Endodermal cell (in vitro differentiated cells): ENCODE measurements at places on chromosomes 4 and X. TPM values are rescaled to one million over a fixed set of nuclear protein-coding genes. Genes with fewer than 3 reads are reported as not detected.
A peak's percentile ranks its signal among the peaks of the same experiment; 100 is the strongest.

DNA sequence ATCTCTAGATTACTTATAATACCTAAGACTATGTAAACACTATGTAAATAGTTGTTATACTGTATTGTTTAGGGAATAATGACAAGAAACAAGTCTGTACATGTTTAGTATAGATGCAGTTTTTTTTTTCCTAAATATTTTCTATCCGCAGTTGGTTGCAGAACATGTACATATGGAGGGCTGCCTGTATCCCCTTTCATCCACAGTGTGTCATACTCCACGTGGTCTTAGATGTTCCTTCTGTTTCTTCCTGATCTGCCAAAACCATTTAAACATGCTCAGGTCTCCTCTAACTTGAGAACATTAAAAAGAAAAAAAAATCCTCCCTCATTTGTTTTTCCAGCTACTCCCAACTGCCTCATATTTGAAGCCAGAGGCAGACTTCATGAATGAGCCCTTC is 14.0 kb downstream of the OCIAD1 start:
- no peak overlapping the region for H3K4me3 ChIP-seq
- DNase-seq, result no peak
- H3K27me3 ChIP-seq, result no peaks in the 10 kb centered on the region
- H3K4me1 ChIP-seq, result no peaks in the 10 kb centered on the region

- no peak overlapping the region for H3K4me3 ChIP-seq
- peaks cover 18% of the 10 kb centered on the region for H3K27me3 ChIP-seq
- no peaks in the 10 kb centered on the region for H3K36me3 ChIP-seq
- H3K27ac ChIP-seq, result no peak overlapping the region
- no peak for DNase-seq
- peaks cover 6% of the 10 kb centered on the region for H3K4me1 ChIP-seq
These were observed 44.9 kb downstream of the CCNG2 start for GRCh38 chr4:77201857-77202256.

The ATP8A1 gene
- total RNA-seq, result 17.9 to 21.1 TPM (median 18.4 TPM) in 3 replicates

The TMEM164 gene
- total RNA-seq, result 14.2 to 30.4 TPM (median 23.4 TPM) in 3 replicates

GRCh38 chr4:114036426-114036825 is 57.0 kb upstream of the ARSJ start:
- no peak overlapping the region for H3K27ac ChIP-seq
- DNase-seq, result no peak
- H3K4me3 ChIP-seq, result no peak overlapping the region
- H3K36me3 ChIP-seq, result no peaks in the 10 kb centered on the region
- no peaks in the 10 kb centered on the region for H3K4me1 ChIP-seq
- no peaks in the 10 kb centered on the region for H3K27me3 ChIP-seq

The SHROOM4 gene
- total RNA-seq, result 14.8 and 17.7 TPM in 2 replicates

The DMRTC1 gene
- total RNA-seq, result 0.31 to 0.36 TPM in 2 of 3 replicates, not detected in the other

GRCh38 chr4:103719830-103720207 is at the start of gene TACR3:
TSS of gene TACR3 (minus strand) at chr4:103719985. CDS start at chr4:103719675, 310 bp downstream.
- H3K27me3 ChIP-seq, result peaks cover 37% of the 10 kb centered on the region
- DNase-seq, result no peak
- H3K4me1 ChIP-seq, result no peaks in the 10 kb centered on the region
- no peak within 1 kb of the TSS for H3K27ac ChIP-seq
- peak within 1 kb of the TSS; percentile 88 for H3K4me3 ChIP-seq
- H3K36me3 ChIP-seq, result no peaks in the 10 kb centered on the region

DNA sequence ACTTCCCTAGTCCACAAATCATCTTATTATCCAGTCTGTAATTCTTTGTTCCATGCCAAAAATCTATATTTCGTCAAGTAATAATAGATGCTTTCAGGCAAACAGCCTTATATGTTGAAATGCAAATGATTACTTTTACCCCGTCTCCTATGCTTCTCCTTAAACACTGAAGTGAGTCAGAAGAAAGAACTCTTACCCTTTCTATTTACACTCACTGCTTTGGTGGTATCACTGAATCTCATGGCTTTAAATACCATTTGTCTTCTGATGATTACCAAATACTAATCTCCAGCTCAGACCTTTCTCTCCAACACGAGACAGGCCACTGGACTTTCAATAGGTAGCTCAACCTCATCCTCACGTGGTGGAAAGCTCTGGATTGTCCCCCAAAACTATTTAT is 558.1 kb downstream of the IL1RAPL1 start:
- no peaks in the 10 kb centered on the region for H3K27me3 ChIP-seq
- H3K4me1 ChIP-seq, result no peaks in the 10 kb centered on the region
- H3K4me3 ChIP-seq, result no peak overlapping the region
- no peaks in the 10 kb centered on the region for H3K36me3 ChIP-seq
- no peak for DNase-seq
- H3K27ac ChIP-seq, result no peak overlapping the region

- H3K4me3 ChIP-seq, result no peak overlapping the region
- no peak overlapping the region for H3K27ac ChIP-seq
- H3K27me3 ChIP-seq, result no peaks in the 10 kb centered on the region
- H3K4me1 ChIP-seq, result no peaks in the 10 kb centered on the region
- H3K36me3 ChIP-seq, result no peaks in the 10 kb centered on the region
These were observed 219.0 kb upstream of the DKK2 start for GRCh38 chr4:107255114-107255513.

GRCh38 chr4:94304365-94304971 is 38.2 kb downstream of the HPGDS start:
- H3K36me3 ChIP-seq, result no peaks in the 10 kb centered on the region
- peaks cover 13% of the 10 kb centered on the region for H3K4me1 ChIP-seq
- H3K27me3 ChIP-seq, result no peaks in the 10 kb centered on the region
- H3K27ac ChIP-seq, result no peak overlapping the region
- no peak overlapping the region for H3K4me3 ChIP-seq

DNA sequence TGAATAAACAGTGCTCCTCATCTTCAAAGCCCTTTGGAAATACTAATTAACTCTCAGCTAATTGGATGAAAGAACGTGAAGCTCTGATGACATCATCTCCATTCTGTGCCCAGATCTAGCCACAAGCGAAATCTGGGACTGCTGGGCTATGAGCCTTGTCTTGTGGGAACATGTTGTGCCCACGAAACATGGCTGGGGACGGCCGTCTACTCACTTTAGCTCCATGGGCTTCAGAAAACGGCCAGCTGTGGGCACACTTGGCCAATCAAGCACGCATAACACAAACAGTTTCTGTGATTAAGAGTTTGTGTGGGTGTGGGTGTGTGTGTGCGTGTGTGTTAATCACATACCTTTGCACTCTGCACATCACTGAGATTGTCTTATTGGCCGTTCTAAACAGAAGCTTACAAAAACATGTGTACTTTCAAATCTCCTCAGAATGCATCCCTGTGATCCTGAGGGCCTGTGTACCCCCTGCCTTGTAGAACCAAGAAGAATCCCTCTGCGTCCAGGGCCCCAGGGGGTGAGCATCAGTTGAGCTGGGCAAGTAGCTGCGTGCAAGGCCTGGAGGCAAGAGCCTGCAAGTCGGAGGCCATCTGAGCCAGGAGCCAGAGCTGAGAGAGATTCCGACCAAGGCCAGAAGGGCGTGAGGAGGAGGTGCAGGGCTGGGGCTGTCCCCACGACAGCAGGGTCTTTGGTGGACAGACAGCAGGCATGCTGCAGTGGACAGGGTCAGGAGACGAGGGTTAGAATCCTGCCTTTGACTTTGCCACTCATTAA is 18.7 kb upstream of the ZNF185 start:
- H3K4me1 ChIP-seq, result no peaks in the 10 kb centered on the region
- H3K27ac ChIP-seq, result no peak overlapping the region
- H3K27me3 ChIP-seq, result peaks cover 35% of the 10 kb centered on the region
- no peak overlapping the region for H3K4me3 ChIP-seq
- DNase-seq, result peak; percentile 28

- H3K27ac ChIP-seq, result no peak overlapping the region
- no peaks in the 10 kb centered on the region for H3K4me1 ChIP-seq
- H3K36me3 ChIP-seq, result no peaks in the 10 kb centered on the region
These were observed 26.0 kb upstream of the BMP2K start for GRCh38 chr4:78749972-78750727.

DNA sequence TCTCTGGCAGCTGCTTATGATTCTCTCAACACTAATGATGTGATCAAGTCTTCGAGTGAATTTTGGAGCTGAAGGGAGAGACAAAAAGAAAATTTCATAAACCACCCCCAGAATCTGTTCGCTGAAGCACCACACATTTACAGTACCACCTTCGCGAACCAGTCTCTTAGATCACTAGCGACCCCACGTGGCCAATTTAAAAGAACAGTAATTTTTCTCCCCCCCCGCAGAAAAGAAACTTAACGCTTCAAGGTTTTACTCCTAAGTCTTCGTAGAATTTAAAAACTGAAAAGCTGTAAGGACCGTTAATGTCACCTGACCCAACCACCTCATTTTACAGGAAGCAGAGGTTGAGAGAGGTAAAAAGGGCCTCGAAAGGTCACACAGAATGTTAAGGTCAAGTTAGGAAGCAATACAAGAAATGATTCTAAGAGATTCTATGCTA is 187.5 kb downstream of the QDPR start:
- peak; percentile 79 for DNase-seq
- no peaks in the 10 kb centered on the region for H3K4me1 ChIP-seq
- no peak overlapping the region for H3K4me3 ChIP-seq
- H3K36me3 ChIP-seq, result no peaks in the 10 kb centered on the region
- no peak overlapping the region for H3K27ac ChIP-seq

- no peaks in the 10 kb centered on the region for H3K27me3 ChIP-seq
- H3K27ac ChIP-seq, result no peak overlapping the region
- no peak overlapping the region for H3K4me3 ChIP-seq
These were observed 9.6 kb upstream of the IL13RA1 start for GRCh38 chrX:118717678-118718391.

The MAGEC2 gene
- total RNA-seq, result not detected in 2 replicates

GRCh38 chrX:109922190-109922589 is 80.7 kb upstream of the TMEM164 start:
- no peak overlapping the region for H3K4me3 ChIP-seq
- no peaks in the 10 kb centered on the region for H3K4me1 ChIP-seq
- H3K36me3 ChIP-seq, result no peaks in the 10 kb centered on the region

The HTN1 gene
- not detected in 3 replicates for total RNA-seq

DNA sequence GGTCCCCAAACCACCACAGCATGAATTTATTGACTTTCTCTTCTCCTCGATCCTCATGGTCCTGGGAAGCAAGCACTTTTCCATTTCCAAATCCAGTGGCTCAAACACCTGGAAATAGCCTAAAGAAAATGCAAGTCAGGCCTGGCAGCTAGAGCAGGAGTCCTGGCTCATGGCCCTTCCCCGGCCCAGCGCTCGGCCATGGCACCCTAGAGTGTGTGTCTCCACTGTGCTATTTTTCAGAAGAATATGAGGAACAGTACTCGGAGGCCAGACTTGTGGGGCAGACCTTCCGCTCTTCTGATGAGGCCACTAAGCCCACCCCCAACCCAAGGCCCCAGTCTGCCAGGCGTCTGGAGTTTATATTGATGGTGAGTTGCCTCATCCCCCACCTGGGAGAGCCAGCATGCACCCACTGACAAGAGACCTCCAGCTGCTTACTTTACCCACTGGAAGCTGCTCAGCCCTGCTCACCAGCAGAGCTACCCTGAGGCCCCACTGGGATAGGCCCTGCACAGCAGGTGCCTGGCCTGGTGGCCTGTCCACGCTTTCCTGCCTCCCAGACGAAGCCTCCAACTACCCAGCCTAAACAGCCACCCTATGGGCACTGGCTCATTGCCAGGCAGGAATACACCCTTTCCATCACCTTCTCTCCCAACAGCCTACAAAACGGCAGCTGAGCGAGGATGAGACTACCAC is 2.3 kb upstream of the RTL5 start:
- no peak overlapping the region for H3K4me3 ChIP-seq
- H3K36me3 ChIP-seq, result no peaks in the 10 kb centered on the region
- DNase-seq, result no peak
- no peak overlapping the region for H3K27ac ChIP-seq
- H3K4me1 ChIP-seq, result no peaks in the 10 kb centered on the region

DNA sequence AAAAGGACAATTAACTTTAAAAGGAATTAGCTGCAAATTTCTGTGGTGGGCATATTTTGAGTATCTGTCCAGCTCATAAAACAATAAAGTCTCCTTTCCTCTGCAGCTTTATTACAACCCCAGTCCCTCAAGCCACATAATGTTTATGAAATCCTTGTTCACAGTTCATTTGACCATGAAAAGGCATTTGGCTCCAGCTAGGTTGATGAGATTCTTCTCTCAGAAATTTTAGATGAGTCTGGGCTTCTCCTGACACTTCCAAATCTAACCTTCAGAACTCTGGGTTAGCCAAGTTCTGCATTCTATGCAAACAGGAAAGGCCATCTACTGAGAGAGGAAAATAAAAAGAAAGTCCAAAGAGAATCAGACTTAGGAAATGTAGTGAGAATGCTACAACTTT is 156.8 kb downstream of the GRXCR1 start:
- H3K4me1 ChIP-seq, result no peaks in the 10 kb centered on the region
- H3K27ac ChIP-seq, result no peak overlapping the region
- no peak for DNase-seq

The CSAG3 gene
- total RNA-seq, result not detected in 3 replicates
